ENCODE measurements at places on chromosomes 6 and 20.

GRCh38 chr6:104282581-104282980, 577.1 kb downstream of the HACE1 start:
- no peak for DNase-seq

DNA sequence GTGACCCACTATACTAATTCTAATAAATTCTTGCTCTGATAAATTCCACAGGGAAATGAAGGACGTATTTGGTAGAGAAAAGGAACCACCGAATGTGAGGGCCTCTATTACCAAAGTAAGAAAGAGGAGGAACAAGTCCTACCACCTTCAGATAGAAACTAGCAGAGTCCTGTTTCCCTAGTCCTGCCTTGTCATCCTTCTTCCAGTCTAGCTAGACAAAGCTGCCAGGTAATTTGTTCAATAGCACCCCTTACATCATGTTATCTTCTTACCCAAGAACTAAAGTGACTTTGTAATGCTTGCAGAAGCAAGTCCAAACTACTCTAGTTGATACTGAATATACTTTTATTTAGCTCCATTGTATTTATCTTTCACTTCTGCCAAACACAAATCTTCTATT, 29.3 kb upstream of the FAM83B start:
- DNase-seq = no peak

- DNase-seq = no peak
Measured at GRCh38 chr20:63602321-63602720, 24.6 kb downstream of the GMEB2 start.

DNA sequence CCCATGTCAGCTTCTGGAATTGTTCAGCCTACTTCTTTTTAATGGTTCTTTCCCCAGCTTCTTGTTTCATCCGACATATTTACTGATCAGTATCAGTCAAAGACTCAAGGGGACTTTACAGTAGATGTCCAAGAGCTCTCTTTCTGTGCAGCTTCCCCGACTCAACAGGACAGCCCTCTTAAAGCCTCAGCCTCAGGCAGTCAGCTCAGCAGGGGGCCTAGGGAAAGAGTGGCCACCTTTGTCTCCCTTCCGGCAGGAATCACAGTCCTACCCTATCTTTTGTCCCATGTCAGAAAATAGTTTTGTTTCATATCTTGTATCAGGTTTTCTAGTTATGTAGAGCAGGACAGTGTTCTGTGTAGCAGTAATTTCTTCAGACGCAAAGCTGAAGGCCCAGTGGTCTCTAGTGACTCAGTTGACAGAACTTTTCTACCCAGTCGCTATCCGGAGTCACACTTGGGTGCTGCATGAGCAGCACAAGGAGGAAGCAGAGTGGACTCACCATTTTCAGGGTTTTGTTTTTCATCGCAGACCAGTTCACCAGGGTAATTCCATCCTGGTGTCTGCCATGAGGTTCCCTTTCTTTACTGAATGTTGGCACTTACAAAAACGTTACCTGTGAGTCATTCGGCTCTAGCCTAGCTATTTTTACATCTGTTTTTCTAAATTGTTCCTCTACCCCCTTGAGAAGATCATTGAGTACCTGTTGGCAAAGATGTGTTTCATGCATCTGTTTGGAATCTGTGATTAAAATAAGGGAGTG, 47.7 kb downstream of the SPATA2 start:
- no peak for DNase-seq

- no peak for DNase-seq
Measured at GRCh38 chr20:44475372-44475693, 341 bp upstream of the TTPAL start.

DNA sequence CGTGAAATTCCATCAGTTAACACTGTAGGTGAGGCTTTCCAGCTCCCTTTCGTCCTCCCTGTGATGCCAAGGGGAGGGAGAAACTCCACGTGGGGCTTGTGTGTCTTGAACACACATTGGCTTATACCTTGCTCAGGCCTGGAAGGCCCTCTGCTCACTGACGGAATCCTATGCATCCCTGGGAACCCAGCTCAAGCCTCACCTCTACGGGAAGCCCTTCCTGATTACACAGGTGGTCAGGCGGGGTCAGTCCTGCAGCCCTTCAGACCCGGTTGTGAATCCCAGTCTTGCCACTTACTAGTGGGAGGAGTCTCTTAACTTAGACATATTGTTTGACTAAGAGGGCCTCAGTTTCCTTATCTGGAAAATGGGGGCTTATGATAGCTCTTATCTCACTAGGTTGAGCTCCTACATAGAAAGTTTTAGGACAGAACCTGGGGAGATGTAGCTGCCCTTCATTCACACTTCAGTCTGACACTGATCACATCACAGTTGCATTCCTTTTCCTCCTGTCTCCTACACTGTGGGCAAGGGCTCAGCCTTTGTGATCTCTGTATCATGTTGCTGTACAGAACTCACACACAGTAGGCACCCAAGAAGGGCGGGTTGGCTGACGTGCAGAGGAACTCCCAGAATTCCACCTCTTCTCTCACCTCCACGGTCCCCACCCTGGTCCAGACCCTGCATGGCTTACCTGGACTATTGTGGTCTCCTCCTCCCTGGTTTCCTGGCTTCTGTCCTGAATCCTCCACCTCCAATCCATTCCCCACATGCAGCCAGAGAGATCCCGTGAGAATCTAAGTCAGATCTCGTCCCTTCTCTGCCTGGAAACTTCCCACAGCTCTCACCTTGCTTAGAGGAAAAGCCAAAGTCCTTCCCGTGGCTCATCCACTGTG, 129.6 kb downstream of the CEBPB start:
- no peak for DNase-seq

- no peak for DNase-seq
Measured at GRCh38 chr6:73481969-73482368, 20.4 kb downstream of the MTO1 start.
